Activated T-helper 17 cell treated with anti-CD3 and anti-CD28 coated beads, Interleukin-2, amount 50 U/mL, for 72 hours (primary cell): ENCODE measurements at places on chromosomes 11 and 22.

GRCh38 chr22:31346733-31347250, 646 bp upstream of the PATZ1 start:
- peak; percentile 4 for ATAC-seq

- ATAC-seq = no peak
These were observed 57.6 kb downstream of the TNRC6B start for GRCh38 chr22:40235308-40235707.

DNA sequence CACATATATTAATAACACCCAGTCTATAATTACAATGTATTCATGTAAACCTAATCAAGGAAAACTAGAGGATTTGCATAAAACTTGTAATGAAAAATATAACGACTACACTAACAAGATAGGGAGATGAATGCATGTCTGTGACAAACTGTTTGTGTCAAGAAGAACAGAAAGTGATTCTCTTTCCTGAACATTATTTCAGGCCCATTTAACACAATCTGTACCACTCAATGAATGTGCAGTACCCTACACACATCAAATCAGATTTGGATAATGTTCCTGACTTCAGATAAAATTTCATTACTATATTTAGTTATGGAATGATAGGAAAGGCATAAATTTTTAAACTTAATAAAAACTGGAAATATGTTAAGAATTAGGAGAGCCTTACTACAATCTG, 93.1 kb downstream of the CADM1 start:
- ATAC-seq = no peak

- ATAC-seq = no peak
These were observed 90.4 kb upstream of the PDGFD start for GRCh38 chr11:104254347-104254746.

- ATAC-seq = peak; percentile 23
These were observed 1.5 kb downstream of the MAFF start for GRCh38 chr22:38203090-38203810.

DNA sequence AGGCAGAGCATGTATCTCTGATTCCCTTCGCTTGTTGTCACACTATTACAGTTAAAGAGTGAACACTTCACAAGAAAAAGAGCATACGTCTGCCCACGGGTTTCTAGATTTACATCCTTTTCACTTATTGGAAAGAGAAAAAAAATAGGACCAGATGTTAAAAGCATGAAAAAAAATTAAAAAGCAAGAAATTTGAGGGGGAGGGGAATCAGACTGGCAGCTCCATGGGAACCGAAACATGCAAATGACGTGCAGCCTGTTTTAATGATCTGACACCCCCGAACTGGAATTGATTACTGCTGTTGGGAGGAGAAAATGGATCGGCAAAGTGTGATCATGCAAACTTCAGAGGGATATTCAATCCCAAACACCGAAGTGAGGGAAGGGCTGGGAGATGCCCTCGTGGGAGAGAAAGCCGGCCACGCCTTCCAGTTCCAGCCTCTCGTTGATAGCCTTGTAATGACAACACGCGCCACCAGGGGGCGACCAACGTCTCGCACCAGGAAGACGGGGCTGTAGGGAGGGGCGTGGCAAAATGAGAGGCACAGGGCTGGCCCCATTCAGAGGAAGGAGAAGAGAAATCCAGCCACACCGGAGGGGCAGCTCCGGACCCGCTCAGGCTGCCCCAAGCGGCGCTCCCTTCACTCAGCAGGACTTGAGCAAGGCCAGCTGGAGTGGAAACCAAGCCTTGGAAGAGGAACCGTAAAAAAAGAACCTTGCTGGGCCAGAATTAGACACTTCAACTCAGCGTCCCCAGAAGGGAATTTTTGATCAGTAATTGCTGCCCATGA, 53.8 kb upstream of the SYT13 start:
- ATAC-seq = peak; percentile 99

GRCh38 chr22:38066381-38067027, 9.3 kb downstream of the PICK1 start:
- ATAC-seq = no peak

DNA sequence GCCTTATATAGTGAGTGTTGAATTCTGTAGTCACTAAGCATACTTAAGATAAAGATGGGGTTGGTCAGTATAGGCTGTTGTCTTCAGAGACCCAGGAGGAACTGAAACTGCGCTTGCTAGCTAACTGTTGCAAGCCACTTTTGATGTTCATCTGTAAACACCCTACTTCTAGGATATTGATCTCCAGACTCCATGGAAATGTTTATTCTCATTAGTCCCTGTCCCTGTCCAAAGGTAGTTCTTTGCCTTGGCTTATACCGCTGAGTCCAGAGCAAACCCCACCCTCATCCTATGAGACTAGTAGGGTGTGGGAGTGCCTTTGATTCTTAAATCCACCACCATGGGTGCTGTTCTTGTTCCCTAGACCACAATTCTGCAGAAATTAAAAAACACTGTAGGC, 36.4 kb downstream of the DEPDC5 start:
- ATAC-seq = no peak

GRCh38 chr11:1223346-1224110, 662 bp downstream of the MUC5B start:
- ATAC-seq = no peak

- no peak for ATAC-seq
These were observed 257.5 kb upstream of the FAT3 start for GRCh38 chr11:91967026-91967690.

DNA sequence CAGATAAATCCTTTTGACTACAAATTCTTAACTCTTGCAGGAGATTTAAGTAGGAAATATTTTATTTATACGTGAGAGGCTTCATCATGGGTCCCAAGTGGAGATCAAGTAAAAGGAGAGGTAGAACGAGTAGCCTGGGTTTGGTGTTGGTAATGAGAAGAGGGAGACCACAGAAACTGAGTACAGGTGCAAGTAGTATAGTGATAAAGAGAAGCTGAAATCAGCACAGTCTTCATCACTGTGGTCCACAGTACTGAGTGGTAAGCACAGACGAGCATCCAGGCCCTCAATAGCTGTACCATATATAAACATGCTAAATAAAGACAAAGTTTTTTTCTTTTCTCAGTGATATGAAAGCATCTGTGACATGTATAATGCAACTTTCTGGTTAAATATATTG, 5.8 kb upstream of the OR52E5 start:
- no peak for ATAC-seq

DNA sequence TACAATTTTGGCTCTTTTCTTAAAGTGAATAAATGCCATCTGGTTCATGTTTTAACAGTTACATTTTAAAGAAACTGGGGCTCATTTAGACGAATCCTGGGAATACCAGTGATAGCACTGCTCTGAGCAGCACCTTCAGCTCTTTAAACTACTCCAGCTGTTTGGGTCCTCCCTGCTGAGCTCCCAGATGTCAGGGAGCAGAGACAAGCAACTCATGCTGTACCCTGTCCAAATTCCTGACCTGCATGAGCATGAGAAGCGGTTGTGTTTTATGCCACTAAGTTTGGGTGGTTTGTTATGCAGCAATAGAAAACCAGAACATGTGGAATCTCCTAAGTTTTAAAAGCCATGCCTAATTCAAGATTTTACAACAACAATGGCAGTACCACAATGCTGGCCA, 90.0 kb downstream of the FDX1 start:
- no peak for ATAC-seq

DNA sequence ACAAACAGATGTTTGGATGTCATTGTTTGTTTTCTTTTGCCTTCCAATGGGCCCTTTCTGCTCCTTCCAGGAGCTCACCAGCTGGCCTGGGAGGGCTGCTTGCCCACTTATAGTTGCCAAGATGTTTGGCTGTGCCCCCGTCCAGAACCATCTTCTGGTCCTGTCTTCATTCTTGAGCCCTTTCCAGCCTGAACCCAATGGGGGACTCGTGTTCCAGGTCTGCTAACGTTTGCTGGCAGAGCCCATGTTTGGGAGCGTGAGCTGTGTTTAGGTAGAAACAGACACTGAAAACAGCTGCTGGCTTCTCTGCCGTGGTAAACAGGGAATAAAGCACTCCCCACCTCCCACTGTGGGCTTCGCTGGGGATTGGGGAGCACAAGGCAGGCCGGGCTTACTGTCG, 83.2 kb upstream of the SYT13 start:
- ATAC-seq = no peak

DNA sequence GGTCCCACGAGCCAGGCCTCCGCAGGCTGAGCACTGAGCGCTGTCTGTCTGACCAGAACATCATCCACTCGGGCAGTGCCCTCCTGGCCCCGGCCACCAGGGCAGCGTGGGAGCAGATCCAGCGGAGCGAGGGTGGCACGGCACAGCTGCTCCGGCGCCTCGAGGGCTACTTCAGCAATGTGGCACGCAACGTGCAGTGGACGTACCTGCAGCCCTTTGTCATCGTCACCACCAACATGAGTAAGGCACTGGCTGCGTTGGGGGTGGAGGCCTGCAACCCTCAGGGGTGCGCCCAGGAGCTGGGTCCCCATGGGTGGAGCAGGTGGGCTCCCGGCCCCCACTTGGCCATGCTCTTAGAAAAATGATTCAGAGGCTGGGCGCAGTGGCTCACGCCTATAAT, 49.7 kb upstream of the PRODH start:
- ATAC-seq = no peak

DNA sequence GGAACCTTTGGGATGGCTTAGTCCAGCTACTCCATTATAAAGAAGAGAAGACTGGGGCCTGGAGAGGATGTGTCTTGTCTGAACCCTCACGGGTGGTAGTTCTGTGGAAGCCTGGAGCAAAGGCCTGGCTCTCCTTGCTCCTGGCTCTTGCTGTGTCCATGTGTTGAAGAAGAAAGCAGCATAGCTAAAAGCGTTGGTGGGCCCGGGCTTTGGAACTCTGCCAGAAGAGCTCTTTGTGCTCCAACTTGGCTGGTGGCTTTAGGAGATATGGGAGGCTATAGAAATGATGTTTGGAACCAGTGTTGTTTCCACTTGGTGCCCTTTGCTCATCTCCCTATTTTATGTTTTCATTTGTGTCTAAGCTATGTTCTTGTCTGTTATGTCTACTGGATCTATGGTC, 131.1 kb downstream of the DBX1 start:
- ATAC-seq = no peak

- no peak for ATAC-seq
These were observed 52.8 kb downstream of the WT1 start for GRCh38 chr11:32382339-32383049.

GRCh38 chr22:48905206-48905975, 922.3 kb downstream of the BRD1 start:
- no peak for ATAC-seq

- no peak for ATAC-seq
These were observed 97.7 kb downstream of the ABTB2 start for GRCh38 chr11:34260072-34260575.

DNA sequence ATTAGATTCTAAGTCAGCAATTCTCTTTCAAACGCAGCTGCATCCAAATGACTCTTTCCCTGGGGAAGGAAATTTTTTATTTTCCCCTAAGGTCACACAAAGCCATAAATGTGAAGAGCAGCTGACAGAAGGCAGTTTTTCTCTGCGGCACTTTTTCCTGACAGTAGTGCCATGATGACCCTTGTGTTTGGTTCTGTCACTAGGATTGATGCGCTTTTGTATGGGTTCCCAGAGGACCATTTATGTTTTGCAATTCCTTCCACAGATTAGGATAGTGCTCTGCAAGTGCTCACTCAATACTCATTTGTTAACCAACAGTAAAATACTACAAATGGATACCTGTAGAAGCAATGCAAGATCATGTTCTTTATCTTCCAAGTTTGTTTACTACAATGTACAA, 359.6 kb upstream of the CTSC start:
- no peak for ATAC-seq

DNA sequence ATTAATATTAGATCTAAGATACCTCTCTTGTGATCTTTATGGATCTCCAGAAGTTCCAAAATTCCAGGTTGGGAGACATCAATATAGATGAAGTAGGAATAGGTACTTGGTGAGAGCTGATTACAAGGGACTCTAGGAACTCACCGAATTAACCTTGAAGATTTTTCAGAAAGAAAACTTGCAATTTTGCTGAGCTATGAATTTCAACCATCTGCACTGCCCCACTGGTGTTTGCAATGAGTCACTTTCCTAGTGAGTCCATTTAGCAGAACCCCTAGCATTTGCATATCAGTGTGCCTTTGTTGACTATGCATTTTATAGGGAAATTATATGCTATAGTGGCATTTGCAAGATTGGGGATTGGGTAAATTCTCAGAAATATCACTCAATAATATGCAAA, 122.0 kb downstream of the CTNND1 start:
- no peak for ATAC-seq

- no peak for ATAC-seq
These were observed 13.3 kb downstream of the SLCO2B1 start for GRCh38 chr11:75163921-75164849.

DNA sequence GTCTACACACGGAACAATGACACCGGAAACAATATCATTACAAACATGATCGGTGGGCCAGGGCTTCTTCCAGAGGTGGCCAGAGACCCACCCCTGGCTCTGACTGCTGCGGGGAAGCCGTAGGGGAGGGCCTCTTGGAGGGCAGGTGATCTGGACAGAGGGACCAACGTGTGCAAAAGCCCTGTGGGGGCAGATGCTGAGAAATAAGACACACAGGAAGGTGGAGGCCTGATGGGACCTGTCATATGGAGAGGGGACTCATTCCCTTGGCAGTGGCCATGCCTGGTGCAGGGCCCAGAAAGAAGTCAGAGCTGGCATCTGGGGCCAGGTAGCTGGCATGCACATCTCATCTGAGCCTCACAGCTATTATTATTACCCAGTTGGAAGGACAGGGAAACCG, 1.1 kb downstream of the ALDH3B2 start:
- ATAC-seq = no peak

DNA sequence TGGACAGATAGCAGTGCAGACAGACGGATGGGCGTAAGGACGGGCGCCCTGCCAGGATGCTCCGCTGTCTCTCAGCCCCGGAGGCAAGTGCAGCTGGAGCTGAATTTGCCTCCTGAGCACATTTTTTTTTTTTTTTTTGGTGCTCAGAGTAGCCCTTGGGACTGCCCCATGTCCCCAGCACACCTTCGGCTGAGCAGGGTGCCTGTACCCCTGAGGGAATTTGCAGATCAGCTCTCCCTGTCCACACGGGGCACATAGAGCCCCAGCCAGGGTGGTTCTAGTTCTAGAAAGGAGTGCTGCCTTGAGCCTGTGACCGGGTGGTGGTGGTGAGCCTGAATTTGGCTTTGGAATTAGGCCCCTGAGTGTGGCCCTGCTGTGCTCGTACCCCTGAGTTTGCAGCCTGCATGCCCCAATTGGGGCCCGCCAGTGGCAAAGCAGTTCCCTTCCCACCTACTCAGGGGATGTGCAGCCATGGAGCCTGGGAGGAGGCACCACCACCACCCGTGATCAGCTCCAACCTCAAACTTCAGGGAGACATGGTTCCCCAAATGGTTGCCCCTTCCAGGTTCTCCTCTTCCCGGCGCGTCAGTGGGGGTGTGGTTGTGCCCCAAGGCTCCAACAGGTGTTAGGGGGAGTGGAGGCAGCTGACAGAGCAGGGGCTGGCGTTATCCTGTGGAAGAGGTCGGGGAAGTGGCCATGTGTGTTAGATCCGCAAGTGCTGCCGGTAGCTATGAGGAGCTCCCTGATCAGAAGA, 1232.7 kb downstream of the BRD1 start:
- no peak for ATAC-seq

DNA sequence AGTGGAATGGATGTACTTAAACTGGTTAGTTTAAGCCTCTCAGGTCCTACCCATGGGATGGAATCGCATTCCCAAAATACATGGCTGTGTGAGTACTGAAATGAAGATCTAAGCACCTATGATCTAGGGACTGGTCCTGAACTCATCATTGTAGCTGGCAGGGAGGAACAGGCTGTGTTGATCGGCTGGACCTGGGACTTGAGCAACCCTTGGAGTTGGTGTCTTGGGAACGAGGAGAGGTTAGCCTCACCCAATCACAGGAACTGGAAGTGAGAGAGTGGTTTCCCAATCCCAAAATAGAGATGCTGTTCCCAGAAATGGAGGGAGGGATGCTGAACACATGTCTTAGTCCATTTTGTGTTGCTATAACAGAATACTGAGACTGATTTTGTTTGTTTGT, 16.4 kb upstream of the ASCC2 start:
- no peak for ATAC-seq

- ATAC-seq = peak; percentile 69
These were observed 2.4 kb upstream of the WNT11 start for GRCh38 chr11:76208438-76209374.
